ENCODE measurements at places on chromosomes 5 and 9. TPM values are rescaled to one million over a fixed set of nuclear protein-coding genes. Genes with fewer than 3 reads are reported as not detected.

The PCDHGB6 gene
- 2.9 TPM for total RNA-seq

The NRARP gene
- total RNA-seq: 82.2 TPM

The EQTN gene
- total RNA-seq: not detected

The SSNA1 gene
- 112 TPM for total RNA-seq

The PRRX2 gene
- 1.2 TPM for total RNA-seq
